AG20443 (cell line): ENCODE measurements at places on chromosomes 1 and 21.

DNA sequence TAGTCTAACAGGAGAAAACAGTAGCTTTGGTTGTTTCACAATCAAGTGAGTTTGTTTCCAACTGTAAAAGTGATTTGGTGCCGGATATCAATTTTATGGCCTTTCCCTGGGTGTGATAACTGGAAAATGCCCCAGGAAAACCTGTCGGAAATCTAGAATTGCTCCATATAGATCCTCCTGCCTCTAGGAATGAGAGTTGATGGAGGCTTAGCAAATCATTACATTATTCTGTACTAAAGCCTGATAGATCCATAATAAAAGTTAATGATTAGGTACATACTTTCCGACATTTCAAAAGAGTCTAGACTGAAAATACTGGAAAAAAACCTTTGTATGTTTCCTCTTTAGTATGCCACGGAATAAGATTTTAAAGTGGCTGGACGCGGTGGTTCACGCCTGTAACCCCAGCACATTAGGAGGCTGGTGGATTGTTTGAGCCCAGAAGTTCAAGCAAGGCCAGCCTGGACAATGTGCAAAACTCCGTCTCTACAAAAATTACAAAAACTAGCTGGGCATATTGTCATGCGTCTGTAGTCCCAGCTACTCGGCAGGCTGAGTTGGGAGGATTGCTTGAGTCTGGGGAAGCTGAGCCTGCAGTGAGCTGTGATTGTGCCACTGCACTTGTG is 70.0 kb upstream of the SLC45A1 start:
- no peak for DNase-seq

GRCh38 chr1:68117416-68117815 is 67.0 kb upstream of the DIRAS3 start:
- no peak for DNase-seq

DNA sequence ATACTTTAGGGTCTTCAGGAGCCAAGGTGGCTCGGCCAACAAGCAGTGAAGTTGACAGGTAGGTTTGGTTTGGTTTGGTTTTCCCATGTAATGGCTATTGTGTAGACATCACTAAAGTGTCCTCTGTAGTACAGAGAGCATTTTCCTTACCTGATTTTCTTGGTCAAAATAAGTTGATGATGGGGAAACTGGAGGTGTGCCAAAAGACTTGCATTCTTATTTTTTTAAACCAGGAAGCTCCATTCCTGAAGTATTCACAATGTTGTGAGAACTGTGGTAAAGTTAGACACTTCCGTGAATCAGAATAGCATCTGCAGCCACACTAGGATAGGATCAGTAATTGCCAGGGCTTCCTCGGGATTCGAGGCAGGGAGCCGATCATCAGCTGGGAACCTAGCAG is 2.9 kb downstream of the ZBTB37 start:
- DNase-seq = no peak

- peak; percentile 42 for DNase-seq
Observed at GRCh38 chr1:19661721-19662228, 2.9 kb upstream of the HTR6 start.

- no peak for DNase-seq
Observed at GRCh38 chr21:35488946-35489345, 439.8 kb upstream of the RUNX1 start.

DNA sequence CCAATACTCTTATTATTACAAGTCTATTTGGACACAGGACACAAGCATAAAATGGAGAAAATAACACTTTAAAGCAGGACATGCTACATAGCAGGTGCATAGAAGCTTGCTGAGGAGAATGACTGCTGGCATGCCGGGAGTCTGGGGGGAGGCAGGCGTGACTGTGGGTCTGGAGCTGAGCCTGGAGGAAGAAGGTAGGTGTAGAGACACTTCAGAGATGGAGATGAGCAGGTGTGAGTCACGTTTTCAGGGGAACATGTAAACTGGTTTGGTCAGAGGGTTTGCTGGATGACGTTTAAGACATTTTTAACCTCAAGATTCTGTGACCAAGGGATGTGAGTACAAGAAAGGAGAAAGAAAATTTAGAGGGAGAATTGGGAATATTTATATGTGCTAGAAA is 24.5 kb downstream of the OSCP1 start:
- no peak for DNase-seq

- peak; percentile 75 for DNase-seq
Observed at GRCh38 chr1:19365721-19366120, 53.6 kb downstream of the SLC66A1 start.

DNA sequence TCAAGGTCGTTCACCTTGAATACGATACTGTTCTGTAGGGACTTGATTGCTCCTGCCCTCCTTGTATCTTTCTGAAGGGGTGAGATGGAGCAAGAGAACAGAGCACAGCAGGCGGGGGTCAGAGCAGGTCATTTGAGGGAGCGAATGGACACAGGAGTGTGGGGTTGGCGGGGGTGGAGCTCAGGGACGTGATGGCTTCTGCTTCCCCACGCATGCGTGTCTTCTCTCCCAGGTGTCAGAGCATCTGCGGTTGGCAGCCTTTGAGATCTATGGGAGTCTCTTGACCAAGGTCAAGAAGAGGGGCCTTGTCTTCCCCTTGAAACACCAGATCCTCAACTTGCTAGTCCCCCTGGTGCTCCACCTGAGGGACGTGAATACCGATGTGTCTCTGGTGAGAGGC is 63.9 kb downstream of the INAVA start:
- peak; percentile 5 for DNase-seq

DNA sequence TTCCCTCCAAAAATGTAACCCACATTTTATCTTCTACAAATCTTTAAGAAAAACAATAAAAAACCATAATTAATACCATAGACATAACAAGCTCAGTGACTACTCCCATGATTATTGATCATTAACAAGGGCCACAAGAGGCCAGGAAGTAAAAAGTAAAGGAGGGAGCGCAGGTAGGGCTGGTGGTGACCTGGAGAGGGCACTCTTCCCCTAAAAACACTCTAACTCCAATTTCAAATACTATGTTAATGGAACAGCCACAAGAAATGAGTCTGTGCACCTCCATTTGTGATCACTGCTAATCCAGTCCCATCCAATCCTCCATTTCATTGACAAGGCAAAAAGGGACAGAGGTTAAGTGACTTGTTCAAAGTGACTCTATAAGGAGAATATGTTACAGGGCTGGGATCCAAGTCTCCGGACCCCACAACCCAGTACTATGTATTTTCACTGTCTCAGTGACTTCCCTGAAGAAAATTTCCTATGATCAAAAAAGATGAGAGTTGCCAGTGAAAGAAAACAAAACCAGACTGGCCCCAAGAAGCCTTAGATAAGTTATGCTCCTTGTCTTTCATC is 41.2 kb upstream of the CFAP298 start:
- peak; percentile 40 for DNase-seq

- no peak for DNase-seq
Observed at GRCh38 chr1:156465747-156466365, 34.7 kb downstream of the MEF2D start.

- peak; percentile 54 for DNase-seq
Observed at GRCh38 chr1:22814176-22815042, 103.8 kb downstream of the EPHB2 start.

DNA sequence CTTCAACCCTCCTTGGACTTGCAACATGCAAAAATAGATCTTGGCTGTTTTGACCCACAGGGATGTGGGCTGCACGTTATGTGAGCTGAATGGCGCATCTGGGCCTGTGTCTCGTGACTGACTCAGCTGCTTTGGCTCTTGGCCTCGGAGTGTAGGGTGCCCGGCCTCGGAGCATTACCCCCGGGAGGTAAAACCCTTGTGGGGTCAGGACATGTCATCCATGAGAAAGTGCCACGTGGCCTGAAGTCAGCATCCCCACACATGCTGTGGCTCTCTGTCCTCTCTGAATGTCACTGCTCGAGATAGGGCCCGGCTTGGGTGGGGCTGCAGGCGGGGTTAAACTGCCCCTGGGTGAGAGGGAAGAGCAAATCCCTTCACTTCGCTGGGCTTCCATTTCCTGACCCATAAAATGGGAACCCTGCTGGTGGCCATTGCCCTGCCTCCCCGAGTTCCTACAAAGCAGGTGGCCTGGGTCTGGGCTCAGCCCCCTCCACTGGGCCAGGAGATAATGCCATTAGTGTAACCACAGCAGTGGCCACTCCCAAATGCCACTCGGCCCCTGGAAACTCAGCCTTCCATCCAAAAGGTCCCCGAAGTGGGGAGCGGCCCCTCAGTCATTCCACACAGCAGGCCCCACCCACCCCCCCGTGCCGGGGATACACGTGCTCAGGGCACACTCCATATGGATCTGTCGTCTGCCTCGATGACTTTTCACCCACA is 22.8 kb upstream of the TSPEAR start:
- DNase-seq = no peak

DNA sequence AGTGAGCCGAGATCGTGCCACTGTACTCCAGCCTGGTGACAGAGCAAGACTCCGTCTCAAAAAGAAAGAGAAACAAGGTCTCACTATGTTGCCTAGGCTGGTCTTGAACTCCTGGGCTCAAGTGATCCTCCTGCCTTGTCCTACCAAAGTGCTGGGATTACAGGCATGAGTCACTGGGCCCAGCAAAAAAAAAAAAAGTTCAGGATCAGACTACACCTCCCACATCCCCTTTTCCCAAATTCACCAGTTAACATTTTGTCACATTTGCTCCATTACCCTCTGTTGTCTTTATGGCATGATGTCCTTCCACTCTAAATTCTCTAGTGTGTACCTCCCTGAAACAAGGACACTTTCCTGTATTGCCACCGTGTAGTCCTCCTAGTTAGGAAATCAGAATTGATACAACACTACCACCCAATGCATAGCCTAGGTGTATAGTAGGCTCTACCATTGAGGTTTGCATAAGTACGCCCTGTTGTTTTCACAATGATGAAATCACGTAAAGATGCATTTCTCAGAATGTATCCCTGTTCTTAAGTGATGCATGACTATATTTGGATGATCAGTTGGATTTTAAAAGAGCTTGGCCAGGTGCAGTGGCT is 10.7 kb downstream of the SPEN start:
- no peak for DNase-seq

DNA sequence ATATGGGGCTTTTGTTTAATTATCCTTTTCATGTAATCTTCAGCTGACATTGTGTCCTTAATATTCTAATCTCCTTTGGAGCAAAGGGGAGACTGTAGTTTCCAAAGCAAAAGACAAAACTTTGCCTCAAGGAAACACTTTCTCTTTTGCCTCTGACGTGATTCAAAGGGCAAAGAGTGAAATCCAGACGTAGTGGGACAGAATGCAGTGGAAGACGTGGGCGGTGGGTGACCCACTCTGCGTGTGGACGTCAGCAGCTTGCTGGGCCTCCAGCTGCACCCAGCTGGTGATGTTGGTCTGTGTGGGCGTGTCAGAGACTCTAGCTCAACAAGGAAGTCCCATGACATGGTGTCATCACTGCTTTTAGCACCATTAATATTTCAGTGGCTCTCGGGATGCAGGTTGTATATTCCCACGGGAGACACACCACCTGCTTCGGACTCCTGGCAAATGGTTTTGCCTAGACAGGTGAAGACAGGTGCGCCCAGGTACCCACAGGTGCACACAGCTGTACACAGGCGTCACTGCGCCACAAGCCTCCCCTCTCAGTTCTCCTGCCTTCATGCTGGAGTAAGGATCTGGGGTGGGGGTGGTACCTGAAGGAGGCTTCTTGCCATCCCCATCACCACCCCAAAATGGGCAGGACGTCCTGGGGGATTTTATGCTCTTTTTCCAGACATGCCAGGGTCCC is 292.1 kb upstream of the VAMP3 start:
- peak; percentile 88 for DNase-seq

DNA sequence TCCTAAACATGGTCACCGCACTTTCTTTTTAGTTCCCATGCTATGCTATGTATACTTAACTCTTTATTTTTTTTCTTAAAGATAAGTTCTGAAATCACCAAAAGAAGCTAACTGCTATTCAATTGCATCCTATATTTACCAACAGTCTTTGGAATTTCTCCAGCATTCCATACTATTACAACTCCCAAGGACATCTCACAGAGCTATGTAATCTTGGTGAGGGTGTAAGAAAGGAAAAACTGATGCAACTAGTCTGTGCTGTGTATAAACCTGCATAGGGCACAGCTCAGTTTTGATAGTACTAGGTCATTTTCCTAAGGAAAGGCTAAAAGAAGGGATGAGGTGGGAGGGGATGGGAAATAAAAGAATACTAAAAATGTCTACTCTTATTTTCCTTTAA is 78.0 kb downstream of the PTPN14 start:
- DNase-seq = no peak

DNA sequence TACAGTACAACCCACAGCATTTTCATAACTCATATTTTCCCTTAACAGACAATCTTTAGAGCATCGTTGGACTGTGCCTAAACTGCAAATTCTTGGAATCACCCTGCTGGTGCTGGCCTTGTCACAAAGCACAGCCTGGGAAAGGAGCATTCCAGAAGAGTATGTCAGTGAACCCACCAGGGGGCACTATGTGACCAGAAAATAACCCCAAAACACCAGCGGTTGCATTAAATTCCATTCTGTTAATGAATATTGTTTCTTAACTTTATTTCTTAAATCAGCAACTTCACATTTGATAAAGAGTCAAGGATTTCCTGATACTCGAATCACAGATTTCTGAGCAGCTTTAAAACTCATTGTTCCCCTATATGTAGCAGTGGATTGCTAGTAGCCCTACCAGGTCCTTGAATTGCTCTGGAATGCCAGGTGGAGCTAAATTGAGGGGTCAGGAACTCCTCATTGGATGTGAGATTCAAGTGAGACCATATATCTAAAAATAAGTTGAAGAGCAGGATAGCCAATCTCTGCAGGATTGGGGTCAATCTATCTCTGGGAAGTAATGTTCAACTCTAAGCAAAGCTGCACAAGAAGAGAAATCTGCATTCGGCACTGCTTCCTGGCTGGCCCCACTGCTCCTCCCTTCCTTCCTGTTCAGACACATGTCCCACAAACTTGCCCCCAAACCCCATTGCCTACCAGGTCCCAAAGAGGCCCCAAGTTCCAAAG is 12.7 kb upstream of the RAB4A start:
- DNase-seq = peak; percentile 81

GRCh38 chr1:72438270-72438669 is 155.9 kb upstream of the NEGR1 start:
- DNase-seq = no peak

DNA sequence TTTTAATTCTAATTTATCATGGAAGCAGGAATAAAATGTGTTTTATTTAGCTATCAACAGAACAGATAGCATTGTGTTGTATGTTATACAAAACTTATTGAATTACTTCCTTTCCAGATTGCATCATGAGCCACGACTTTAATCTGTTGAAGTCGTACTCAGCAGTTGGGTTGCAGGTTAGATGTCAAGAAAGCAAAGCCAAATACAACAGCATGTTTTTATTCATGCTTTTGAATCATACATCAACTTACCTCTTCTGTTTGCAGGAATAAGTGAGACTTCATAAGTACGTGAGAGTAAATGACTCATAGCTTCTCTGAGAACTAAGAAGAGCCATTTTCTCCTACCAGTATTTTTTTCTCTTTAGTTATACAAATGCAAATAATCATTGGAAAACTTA is 110.8 kb upstream of the ADGRL4 start:
- DNase-seq = no peak

- no peak for DNase-seq
Observed at GRCh38 chr1:24101796-24102586, 9.9 kb downstream of the MYOM3 start.
